ENCODE measurements at places on chromosomes 6 and 20.

DNA sequence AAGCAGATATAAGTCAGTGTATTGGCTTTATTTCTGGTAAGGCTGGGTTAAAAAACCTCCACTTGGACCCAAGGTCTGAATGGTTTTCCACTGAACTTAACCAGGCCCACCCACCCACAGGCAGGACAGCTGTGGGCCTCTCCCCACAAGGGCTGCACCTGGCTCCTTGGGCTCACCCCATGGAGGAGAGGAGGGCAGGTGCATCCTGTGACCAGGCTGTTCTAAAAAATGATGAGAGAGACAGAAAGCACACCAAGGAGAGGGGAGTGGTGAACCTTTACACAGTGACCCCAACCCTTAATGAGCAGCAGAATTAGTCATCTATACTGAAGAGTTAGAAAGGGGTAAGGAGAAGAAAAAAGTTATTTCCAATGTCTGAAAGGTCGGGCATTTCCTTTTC lies 34.5 kb upstream of the DUSP22 start:
- DNase-seq, result no peak

GRCh38 chr6:129195161-129195560 lies 312.2 kb downstream of the LAMA2 start:
- DNase-seq, result no peak

GRCh38 chr20:13296070-13296469 lies 75.0 kb downstream of the ISM1 start:
- no peak for DNase-seq

DNA sequence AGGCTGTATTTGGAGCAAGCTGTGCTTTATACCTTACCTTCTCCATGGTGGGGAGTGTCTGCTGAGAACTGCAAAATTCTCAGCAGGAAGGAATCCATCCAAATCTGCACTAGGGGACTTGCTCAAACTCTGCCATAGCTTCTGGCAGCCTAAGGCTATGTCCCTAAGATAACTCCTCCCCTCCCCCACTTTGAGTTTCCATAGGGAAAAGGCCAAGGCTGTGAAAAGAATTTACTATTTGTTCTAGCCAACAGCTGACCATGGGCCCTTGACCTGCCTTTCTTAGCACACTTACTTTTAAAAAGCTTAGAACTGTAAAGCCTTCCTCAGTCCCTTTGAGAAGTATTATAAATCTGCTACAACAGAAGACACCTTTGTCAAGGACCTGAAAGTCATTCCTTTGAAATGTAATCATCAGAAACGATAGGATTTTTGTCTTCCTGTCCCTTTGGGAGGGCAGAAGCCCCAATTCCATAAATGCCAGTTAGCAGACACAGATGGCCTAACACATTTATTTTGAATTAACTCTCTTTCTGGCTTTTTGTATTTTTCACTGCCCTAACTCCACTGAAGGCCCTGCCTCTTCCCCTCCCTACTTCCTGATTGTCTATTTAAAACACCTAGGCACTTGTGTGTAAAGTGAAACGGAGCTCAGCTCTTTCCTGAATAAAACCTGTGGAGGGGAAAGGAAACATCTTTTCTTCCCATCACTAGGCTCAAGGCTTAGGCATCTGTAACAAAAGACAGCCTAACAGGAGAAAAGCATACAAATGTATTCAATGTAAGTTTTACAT lies 157.1 kb downstream of the AKAP7 start:
- DNase-seq, result no peak

- no peak for DNase-seq
Measured at GRCh38 chr20:11221046-11221445, 547.2 kb upstream of the JAG1 start.

GRCh38 chr6:85322446-85323105 lies 127.3 kb upstream of the NT5E start:
- DNase-seq, result no peak

GRCh38 chr20:12203981-12204380 lies 286.3 kb downstream of the BTBD3 start:
- no peak for DNase-seq

DNA sequence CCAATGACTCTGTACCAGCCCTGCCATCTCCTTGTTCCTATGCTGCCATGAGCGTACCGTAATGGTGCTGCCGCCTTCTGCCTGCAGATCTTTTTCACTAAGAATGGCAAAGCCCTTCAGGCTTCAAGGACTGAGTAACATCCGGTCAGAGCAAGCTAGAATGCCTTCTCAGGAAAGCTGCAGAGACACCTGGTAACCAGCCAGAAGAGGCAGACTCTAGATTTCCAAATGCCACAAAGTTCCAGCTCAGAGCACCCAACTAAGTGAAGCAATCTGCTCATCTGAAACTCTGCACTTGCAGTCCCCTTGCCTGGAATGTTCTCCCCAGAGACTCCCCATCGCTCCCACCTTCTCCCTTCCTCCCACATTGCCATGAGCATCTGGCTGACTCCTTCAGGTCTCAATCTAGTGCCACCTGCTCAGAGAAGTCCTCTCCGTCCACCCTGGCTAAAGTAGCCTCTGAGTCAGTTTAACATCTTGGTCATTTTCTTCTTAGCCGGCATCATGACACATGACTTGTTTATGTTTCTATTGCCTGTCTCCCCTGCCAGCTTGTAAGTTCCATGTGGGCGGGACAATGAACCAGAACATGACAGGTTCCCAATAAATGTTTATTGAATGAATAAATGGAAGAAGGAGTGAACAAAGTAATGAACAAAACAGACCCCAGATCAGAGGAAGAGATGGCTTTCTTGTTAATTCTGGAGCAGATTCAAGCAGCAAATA lies 6.9 kb upstream of the OCSTAMP start:
- DNase-seq, result no peak

DNA sequence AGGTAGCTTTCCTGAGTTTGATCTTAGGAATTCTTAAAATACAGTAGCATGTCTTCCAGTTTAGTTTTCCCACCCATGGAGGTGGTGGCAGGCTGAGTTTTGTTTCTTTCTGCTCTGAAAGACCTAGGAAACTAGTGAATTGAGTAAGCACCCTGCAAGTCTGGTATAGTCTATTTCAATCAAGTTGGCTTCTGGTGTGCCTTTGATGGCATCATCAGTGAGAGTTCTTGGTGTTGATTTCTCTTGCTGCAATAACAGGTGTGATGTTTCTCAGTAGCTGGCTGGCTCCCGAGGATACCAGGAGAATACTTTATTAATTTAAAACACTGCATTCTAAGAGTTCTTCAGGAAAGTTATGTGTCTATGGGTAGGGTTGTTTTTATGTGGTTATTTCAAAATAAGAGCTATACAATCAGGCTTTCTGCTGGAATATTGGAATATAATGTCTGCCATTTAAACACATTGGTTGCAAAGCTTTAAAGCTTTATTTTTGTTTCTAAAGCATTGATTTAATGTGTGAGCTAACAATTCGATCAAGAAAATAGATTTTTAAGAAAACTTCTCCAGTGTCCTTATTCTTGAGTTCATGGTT lies 19.0 kb downstream of the VAPB start:
- DNase-seq, result peak; percentile 20

- DNase-seq, result no peak
Measured at GRCh38 chr6:106857771-106858652, 116.5 kb downstream of the CD24 start.

DNA sequence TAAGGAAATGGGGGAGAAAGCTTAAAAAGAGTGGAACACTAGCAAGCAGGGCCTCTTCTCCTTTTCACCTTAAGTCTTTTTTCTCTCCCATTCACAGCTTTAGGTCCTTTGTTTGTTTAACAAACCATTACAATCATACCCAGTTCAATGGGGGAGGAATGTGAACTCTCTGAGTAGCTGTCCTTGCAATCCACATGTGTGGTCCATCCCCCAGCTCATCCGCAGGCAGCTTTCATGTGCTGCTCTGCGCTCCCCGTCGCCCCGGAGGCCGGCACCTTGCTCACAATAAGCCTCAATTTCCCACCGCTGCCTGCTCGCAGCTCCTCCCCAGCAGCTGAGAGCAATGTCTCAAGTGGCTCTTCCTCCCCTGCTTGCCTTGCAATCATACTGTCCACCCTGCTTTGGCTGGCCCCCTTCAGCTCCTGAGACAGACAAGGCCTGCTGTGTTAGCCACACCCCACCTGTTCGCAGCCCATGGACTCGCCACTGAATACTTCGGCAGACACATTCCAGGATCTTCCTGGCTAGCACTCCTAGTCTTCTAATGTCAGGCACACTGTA lies 49.1 kb downstream of the PLAGL1 start:
- DNase-seq, result no peak

GRCh38 chr6:21873562-21873961 lies 280.0 kb downstream of the SOX4 start:
- no peak for DNase-seq

DNA sequence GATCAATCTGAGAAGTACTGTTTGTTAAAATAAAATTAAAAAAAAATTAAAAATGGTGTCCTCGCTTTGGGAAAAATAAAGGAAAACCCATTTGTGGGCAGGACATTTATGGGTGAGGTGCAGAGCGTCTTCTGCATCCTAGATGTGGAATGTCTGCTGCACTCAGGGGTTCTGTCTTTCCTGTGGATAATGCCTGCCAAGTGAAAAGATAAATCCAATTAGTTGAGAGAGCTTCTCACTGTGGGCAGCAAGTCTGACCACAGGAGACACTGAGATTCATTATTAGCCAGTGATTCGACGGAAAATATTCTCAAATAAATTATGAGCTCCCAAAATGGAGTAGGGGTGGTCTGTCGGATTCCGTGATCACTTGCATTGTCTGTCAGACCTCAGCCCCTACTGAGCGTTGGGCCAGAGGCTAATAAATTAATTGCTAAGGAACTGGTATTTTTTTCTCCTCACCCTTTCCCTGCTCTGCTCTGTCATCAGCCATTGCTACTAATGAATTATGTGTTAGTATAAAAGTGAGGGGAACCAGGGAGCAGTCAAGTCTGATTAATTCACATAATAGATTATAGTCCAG lies 10.0 kb downstream of the GMPR start:
- no peak for DNase-seq

DNA sequence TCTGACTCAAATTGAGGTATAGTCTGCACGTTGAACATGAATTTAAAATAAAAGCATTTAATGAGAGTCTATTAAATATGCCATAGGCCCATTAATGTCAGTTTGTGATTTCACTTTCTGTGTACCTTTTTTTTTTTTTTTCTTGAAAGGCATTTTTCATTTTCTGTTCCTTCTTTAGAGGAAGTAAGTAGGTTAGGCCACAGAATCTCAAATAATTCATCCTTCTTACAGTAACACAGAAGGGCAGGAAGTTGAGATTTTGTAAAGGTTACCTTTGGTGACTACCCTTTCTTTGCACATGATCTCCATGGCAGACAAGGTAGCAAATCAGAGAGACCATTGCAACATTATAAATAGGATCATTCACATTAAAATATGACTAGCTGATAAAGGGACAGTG lies 9.6 kb downstream of the L3MBTL3 start:
- no peak for DNase-seq

GRCh38 chr20:10216146-10216791 lies 2.4 kb upstream of the SNAP25 start:
- no peak for DNase-seq

DNA sequence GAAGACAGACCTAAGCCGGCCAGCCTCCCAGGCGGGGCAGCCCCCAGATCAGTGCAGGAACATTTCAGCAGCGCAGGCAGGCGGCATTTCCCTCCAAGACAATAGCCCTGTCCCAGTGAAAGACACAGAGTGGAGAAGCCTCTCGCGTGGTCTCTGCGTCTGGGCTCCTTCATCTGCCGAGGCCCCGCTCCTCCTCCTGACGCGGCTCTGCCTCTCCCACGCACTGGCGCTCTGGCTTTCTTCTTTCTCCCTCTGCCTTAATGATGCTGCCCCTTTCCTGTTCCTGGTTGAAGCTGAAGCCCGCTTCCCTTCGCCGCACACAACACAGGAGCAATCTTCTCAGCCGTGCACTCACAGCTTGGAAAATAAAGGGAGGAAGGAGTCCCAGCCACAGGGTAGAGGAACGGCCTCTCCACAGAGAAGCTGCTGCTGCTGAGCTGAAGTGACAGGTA lies 347.5 kb downstream of the CDH4 start:
- no peak for DNase-seq

DNA sequence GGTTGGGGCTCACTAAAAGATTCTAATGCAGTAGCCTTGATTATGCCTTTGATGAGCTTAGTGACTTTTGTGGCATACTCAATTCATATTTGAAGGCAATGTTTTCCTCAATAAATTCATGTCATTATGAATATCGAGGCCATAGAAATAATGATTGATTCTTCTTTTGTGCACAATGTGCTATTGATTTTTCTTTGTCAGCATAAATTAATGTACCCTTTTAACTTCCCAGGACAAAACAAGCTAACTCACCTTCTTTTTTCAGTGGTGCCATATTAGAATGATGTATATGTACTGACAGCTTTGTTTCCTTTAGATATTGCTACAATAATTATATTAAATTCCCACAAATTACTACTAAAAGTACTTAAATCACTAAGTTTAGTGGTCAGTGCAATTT lies 484.3 kb upstream of the HS3ST5 start:
- no peak for DNase-seq

GRCh38 chr6:76397966-76398365 lies 325.5 kb upstream of the IMPG1 start:
- DNase-seq, result no peak

GRCh38 chr20:51487565-51488268 lies 54.8 kb downstream of the NFATC2 start:
- no peak for DNase-seq

DNA sequence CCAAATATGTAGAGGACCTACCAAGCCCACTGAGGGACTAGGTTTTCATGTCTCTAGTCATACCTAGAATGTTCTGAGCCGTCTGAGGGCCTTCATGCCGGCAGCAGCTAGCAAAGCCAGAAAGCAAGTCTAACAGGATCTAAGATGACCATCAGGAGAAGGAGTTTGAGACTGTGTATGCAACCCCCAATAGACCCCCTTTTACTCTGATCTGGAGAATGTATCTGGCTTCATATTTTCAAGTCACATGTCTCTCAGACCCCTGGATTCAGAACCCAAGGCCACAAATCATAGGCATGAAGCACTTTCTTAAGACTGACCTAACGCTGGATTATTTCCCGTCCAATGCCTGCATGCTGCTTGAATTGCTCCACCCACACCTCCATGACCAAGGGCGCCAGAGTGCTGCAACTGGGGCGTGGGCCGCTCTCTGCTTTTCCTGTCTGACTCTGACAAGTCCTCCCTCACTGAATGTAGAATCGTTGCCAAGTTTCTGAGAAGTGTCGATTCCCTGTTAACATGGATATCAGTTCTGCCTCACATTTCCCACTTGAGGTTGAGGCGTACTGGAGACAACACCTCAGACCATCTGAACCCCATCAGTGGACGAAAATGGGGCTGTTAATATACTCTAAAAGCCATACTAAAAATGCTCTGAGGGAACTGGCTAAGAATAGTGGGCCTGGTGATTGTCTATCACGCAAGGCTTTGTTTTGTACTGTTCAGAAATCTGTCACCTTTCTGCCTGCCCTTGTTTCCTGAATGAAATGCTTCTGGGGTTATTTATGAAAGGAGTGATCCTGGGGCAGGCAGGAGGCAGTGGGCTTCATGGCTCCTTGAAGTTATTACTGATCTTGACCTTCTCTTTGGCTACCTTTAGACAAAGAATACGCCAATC lies 23.9 kb upstream of the ASXL1 start:
- peak; percentile 43 for DNase-seq

DNA sequence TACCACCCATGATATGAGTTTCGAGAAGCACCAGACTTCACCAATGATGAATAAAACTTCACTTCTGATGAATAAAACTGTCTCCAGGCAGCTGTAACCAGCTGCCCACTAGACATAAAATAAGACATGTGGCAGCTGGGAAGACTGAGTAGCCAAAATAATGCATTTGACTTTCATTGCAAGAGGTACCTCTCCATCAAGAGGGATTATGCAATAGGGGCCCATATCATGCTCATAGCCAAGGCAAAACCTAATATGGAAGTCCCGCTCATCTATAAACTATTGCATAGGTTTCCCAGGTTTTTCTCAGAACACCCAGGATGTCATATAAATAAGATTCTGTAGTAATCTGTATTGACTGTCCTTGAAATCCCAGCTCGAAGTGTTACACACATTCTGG lies 155.5 kb downstream of the SIM1 start:
- no peak for DNase-seq

Measured in stimulated activated CD4-positive, alpha-beta T cell treated with anti-CD3 and anti-CD28 coated beads, Interleukin-12 subunit alpha, Interleukin-12 subunit beta, amount 100 ng/mL, for 48 hours (primary cell).